ENCODE measurements at places on chromosomes 11 and 22. TPM values are rescaled to one million over a fixed set of nuclear protein-coding genes. Genes with fewer than 3 reads are reported as not detected.

GRCh38 chr11:27977031-27977430, 130.9 kb downstream of the KIF18A start:
- no peak for DNase-seq

- DNase-seq: no peak
Measured at GRCh38 chr11:30573951-30574350, 12.2 kb downstream of the MPPED2 start.

DNA sequence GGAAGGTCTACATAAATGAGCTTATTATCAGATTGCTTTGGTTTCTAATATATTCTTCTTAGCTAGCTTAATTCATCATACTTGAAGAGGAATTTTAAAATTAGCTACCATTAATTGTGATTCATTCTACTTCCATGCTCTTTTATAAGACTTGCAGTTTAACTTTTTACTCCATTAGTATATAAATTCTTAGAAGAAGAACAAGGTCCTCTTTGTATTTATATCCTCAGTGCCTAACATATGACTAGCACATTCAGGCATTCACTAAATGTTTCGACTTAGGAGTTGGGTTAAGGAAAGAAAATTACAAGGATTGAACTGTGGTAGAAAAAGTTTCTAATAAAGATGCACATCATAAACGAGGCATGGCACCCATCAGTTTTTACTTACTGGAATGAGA, 1135.5 kb downstream of the JRKL start:
- no peak for DNase-seq

GRCh38 chr11:67022961-67023956, at the start of gene SYT12:
Gene SYT12 (plus strand): TSS chr11:67023134. CDS start chr11:67030145, 7,011 bp downstream.
- DNase-seq: no peak

GRCh38 chr11:112292188-112292587, 31.5 kb upstream of the PLET1 start:
- DNase-seq: no peak

DNA sequence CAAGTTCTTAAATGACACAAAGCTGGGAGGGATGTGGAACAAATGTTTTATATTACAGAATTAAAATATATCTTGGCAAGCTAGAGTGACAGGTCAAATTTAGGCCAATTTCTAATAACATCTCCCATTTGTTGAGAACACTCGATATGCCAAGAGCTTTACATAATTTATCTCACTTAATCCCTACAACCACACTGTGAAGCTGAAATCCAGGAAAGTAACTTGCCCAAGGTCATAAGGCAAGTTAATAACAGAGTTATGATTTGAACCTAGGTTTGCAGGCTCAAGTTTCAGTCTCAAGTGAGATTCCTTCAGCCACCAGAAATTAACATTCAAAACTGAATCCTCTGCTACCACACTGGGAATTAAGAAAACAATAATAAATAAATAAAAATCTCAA, 38.3 kb downstream of the RAB30 start:
- no peak for DNase-seq

- DNase-seq: peak; percentile 53
Measured at GRCh38 chr11:47270331-47271271, 668 bp downstream of the MADD start.

Gene CBLIF
- total RNA-seq: not detected

Gene TMEM225
- total RNA-seq: not detected

Gene CABP4
- total RNA-seq: 16.2 TPM
